ENCODE measurements at places on chromosomes 2 and 18. TPM values are rescaled to one million over a fixed set of nuclear protein-coding genes. Genes with fewer than 3 reads are reported as not detected.

FOXD4L1 gene
- total RNA-seq: not detected

KCNF1 gene
- not detected for total RNA-seq

UGT1A3 gene
- total RNA-seq: not detected

SDC1 gene
- 11.4 TPM for total RNA-seq

GAL3ST2 gene
- 1.3 TPM for total RNA-seq

RPIA gene
- total RNA-seq: 8.6 TPM

SLC4A5 gene
- 0.65 TPM for total RNA-seq

EN1 gene
- not detected for total RNA-seq

DNA sequence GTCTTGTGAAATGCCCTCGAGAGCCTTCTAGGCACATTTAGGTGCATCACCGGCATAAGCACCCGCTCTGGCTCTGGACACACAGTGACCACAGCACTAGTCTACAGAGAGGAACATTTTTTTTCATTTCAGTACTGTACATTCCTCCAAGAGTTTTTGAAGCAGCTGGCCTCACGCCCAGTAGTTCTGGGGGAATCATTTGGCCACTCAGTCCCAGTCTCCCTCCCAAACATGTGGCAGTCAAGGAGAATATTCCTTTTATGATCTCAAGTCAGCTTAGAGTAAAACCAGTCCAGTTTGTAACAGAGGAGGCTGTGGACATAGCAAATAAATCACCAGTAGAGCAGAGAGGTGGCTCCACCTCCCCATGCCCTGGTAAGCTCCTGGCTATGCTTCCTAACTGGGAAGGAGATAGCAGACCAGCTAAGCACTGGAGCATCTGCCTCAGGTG is 48.1 kb downstream of the KCNE4 start:
- DNase-seq: no peak

DNA sequence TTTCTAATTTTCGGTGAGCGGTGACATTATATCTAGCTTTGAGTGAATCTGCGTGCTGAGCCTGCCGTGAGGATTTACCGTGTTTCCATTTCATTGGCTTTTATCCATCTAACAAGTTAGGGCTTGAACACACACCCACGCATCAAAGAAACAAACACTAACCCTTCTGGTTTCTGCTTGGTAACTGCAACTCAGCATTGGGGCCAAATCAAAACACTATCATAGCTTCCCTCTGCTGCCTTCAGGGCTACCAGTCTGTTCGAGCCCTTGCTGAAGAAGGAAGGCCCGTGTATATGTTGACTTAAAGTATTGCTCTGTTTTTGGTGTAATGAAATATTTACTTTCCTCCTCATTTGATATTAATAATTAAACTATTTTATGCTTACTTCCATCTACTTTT is 227.2 kb downstream of the PHLPP1 start:
- no peak for DNase-seq

- DNase-seq: no peak
Measured at GRCh38 chr18:11661430-11661829, 27.6 kb upstream of the GNAL start.

DNA sequence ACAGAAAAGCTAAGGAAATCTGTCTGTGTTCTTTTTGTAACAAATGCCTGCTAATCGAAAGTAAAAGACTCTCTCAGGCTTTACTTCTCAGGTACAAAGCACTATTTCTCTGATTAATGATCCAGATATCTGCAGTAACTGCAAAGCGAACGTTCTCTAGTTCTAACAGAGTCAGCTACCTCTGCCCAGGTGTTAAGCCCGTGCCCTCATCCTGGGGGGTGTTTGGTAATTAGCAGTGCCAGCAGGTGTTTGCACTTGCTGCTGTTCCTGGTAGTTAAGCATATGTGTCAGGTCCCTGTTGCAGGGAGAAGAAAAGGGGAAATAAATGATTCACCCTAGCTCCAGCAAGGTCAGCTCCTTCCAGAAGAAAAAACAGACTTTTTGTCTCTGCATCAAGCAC is 58.8 kb upstream of the CRIM1 start:
- no peak for DNase-seq

DNA sequence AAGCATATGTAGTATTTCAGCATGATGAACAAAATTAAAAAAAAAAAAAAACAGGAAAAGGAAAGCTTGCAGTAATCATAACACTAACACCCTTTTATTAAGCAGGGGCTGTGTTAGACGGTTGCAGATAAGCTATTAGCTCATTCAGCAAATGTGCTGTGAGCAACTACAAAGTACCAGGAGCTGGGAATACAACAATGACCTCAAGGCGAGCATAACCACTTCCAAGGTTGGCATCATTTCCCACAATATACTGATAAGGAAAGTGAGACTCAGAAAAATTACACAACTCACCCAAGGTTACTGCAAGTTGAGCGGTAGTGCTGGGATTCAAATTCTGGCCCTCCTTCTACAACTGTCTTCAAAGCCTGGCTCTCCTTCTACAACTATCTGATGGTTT is 38.2 kb upstream of the ACTR3 start:
- DNase-seq: no peak

GRCh38 chr2:231996797-231997540 is 35.5 kb downstream of the DIS3L2 start:
- no peak for DNase-seq

- no peak for DNase-seq
Measured at GRCh38 chr2:59301466-59302402, 1060.6 kb upstream of the FANCL start.

DNA sequence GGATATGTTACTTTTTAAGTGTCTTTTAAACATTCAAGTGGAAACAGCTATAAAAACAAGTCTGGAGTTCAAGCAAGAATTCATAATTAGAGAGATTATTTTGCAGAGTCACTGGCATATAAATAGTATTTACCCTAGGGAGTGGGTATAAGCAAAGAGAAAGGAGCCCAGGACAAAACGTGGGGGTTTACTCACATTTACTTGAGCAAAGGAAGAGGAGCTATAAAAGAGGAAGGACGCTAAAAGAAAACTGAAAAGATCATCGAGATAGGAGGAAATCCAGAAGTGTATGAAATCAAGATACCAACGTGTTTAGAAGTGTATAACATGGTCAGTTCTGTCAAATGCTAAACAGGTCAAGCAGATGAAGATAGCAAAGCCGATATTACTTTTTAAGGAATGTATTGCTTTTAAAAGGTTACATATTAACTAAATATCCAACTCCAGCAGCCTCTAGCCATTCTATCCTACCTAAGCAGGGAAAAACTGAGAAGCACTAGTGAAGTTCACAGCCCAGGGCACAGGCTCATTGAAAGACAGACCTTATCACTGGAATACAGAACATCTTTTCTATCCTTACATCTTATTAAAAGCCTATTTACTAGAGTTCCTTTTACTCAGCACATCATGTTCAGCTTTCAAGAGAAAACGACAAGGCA is 8.6 kb downstream of the KANSL1L start:
- no peak for DNase-seq

DNA sequence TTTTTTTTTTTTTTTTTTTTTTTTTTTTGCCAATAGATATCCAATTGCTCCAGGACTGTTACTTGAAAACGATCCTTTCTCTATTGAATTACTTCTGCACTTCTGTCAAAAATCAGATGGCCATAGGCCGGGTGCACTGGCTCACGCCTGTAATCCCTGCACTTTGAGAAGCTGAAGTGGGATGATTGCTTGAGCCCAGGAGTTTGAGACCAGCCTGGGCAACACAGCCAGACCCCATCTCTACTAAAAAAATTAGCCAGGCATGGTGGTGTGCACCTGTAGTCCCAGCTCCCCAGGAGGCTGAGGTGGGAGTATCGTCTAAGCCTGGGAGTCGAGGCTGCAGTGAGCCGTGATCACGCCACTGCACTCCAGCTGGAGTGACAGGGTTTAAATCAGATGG is 4.3 kb upstream of the CHCHD5 start:
- no peak for DNase-seq

DNA sequence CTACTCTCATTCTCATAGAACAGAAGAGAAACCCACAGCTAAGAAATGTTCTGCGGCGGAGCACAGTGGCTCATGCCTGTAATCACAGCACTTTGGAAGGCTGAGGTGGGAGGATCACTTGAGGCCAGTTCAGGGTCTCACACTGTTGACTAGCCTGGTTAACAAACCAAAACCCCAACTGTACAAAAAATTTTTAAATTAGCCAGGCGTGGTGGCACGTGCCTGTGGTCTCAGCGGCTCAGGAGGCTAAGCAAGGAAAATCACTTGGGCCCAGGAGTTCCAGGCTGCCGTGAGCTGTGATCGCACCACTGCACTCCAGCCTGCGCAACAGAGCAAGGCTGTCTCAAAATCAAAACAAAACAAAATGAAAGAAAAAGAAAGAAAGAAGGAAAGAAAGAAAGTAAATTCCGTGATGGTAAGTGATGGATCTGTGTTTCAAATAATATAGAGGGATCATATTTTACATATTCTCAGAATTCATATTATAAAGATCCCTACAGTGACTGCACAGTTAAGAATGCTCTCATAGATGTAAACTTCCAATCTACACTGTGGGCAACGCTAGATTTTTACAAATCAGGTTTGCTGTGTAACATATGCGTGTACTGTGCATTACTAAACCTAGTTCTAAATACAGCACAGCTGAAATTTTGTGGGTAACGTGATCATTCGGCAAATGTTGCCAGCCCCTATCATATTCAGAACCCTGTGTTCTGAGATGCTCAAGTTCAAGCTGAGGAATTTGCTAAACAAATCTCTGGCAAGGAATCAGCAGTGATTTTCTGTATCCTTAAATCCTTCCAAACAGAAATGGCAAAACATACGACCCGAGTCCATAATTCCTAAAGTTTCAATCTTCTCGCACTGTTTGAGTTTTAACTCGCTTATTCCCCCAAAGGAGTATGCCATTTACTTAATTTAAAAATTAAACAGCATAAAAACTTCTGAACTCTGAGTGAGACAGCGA is 1.2 kb upstream of the RAB12 start:
- no peak for DNase-seq

DNA sequence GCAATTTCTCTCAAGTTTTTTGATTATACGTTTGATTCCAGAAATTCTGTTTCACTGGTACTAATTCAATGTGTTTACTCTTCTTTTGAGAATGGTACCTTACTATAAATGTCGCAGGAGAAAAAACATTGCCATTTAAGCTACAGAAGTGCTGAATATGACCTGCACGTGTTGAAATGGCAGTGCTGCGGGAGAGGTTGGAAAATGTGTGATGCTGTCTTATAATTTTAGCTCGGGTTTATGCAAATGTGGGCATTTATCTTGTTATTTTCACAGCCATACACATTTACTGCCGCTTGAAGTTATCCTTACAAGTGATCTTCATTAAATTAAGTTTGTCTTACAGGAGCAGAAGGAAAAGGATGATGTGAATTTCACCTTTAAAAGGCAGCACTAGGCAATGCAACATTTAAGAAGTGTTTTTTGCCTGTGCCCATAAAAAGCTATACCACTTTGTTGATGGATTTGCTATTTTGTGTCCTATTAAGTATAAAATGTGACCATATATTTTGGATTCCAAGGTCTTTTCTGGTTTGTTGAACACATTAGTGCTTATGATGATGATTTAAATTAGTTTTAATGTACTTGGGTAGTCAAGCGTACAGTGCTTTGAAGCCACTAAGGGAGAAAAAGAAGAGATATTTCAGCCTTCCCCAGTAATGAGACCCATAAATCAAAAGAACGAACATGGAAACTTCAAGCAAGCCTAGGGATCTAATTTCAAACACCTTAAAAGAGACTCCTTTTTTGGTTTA is 112.1 kb downstream of the LTBP1 start:
- no peak for DNase-seq

- no peak for DNase-seq
Measured at GRCh38 chr2:233498126-233498525, 68.5 kb downstream of the USP40 start.

GRCh38 chr2:191245046-191245868 is at the start of gene MYO1B:
MYO1B (plus strand) TSS chr2:191245404; CDS start chr2:191276896, 31,492 bp downstream.
- DNase-seq: no peak

DNA sequence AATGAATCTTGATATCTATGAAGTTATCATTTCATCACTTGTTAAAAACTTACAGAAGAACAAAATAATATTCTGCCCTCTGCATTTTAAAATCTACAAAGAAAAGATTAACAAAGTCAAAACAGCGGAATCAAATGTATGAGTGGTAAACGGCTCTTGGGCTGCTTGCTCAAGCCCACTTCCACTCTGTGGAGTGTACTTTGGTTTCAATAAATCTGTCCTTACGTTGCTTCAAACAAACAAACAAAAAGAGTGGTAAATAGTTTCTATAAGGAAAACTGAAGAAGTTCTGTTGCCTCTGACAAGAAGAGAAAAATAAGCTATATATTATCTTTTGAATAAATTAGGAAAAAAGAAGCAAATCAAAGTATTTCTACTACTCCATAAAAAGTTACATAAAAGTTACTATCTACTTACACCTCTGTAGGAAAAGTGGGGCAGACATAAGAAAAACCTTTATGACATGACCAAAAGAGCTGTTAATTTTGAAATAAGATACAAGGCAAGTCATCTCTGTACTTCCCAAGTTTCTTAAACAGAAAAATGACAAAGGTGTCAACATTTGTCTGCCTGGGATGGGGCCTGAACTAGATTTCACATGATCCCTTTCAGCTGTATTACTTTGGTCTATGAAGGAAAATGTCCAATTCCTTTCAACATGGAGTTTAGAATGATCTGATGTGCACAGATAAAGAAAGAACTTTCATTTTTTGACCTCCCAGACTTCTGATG is 56.5 kb downstream of the MGAT4A start:
- no peak for DNase-seq

DNA sequence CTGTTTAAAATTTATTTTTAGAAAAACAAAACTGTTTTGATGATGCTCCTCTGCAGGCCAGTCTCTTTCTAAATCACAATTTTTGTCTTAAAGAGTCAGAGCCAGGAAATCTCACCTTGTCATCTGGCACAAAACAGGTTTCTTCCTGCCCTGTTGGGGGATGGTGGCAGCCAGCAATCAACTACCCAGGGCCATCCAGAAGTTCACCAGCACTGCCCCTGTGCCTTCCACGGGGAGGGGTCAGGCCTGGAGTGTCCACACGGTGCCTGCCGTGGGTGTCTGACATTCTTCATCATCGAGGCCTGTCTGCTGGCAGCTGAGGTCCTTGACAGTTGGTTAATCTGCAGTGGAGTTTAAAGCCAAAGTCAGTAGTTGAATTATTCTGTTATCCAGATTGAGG is 40.0 kb upstream of the BMP10 start:
- DNase-seq: no peak

GRCh38 chr18:33114749-33115148 is 325.8 kb downstream of the CCDC178 start:
- DNase-seq: no peak

DNA sequence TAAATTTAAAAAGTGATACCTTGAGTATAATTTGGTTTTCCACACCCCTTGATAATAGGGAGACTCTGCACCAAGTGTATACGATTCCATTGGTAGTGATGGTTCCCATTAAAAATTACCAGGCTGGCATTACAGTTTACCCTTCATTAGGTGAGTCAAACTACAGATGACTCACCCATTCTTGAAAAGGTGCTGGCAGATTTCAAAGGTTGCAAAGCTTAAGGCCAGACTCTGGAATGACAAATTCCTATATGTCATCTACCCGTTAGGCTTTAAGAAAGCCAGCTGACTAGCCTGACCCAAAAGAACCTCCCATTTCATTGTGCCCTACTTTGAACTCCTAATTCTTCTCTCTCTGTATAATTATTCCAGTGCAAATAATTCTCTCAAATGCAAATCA is 124.4 kb downstream of the LRRTM4 start:
- DNase-seq: no peak
